ENCODE measurements at places on chromosomes 12 and 14. TPM values are rescaled to one million over a fixed set of nuclear protein-coding genes. Genes with fewer than 3 reads are reported as not detected.

DNA sequence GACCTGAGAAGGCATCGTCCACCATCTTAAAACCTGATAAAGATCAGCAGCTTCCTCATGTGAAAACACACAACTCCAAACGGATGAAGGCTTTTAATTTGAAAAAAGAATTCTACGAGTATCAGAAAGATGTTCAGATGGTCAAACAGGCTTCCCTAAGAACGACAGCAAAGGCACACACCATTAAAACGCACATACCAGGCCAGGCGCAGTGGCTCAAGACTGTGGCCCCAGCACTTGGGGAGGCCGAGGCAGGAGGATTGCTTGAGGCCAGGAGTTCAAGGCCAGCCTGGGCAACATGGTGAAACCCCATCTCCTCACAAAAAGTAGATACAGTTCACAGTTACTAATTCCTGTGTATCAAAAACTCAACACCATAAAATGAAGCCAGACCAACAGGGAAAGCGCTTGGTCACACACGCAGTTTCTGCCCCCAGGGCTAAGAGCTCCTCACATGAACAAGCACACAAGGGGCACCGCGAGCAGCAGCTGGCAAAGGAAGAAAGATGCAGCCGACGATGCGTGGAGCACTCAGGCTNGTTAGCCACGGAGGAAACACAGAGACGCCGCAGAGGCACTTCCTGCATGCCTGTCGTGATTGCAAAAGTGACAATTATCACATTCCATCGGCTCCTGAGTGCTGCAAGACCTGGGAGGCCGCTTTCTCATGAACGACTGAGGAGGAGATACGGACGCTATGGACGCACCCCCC, 78.0 kb downstream of the NOC4L start:
- H3K27ac ChIP-seq = peak overlapping the region; percentile 71
- DNase-seq = peak; percentile 57
- peaks cover 5% of the 10 kb centered on the region for H3K4me1 ChIP-seq
- peaks cover 15% of the 10 kb centered on the region for H3K27me3 ChIP-seq
- H3K4me3 ChIP-seq = peak overlapping the region; percentile 51

- H3K4me1 ChIP-seq = peaks cover 17% of the 10 kb centered on the region
- no peaks in the 10 kb centered on the region for H3K27me3 ChIP-seq
- no peak overlapping the region for H3K27ac ChIP-seq
- H3K4me3 ChIP-seq = no peak overlapping the region
- H3K36me3 ChIP-seq = peaks cover 74% of the 10 kb centered on the region
- no peak for DNase-seq
These were observed 19.6 kb downstream of the NAP1L1 start for GRCh38 chr12:76064904-76065303.

GRCh38 chr14:59117754-59118528, 70.5 kb upstream of the DAAM1 start:
- no peak for DNase-seq
- H3K4me1 ChIP-seq = no peaks in the 10 kb centered on the region
- no peaks in the 10 kb centered on the region for H3K36me3 ChIP-seq
- H3K4me3 ChIP-seq = no peak overlapping the region
- peaks cover 61% of the 10 kb centered on the region for H3K27me3 ChIP-seq
- H3K27ac ChIP-seq = no peak overlapping the region

- no peak for DNase-seq
- no peaks in the 10 kb centered on the region for H3K27me3 ChIP-seq
- no peak overlapping the region for H3K4me3 ChIP-seq
- H3K27ac ChIP-seq = no peak overlapping the region
- H3K4me1 ChIP-seq = no peaks in the 10 kb centered on the region
These were observed 10.7 kb downstream of the PRH1 start for GRCh38 chr12:10873378-10873777.

GRCh38 chr12:15550793-15551192, 228.5 kb downstream of the PTPRO start:
- H3K4me3 ChIP-seq = no peak overlapping the region
- no peaks in the 10 kb centered on the region for H3K27me3 ChIP-seq
- no peak overlapping the region for H3K27ac ChIP-seq
- H3K36me3 ChIP-seq = peaks cover 36% of the 10 kb centered on the region
- DNase-seq = no peak

CCDC184 gene
- total RNA-seq = 0.58 TPM

RBP5 gene
- 0.58 TPM for total RNA-seq

ARHGAP9 gene
- 282 TPM for total RNA-seq

Data from activated naive CD8-positive, alpha-beta T cell treated with anti-CD3 and anti-CD28 coated beads, Interleukin-2, amount 10 ng/mL, durations not matched to agents 7 days and 5 days (primary cell).